ENCODE measurements at places on chromosomes 4 and X.

DNA sequence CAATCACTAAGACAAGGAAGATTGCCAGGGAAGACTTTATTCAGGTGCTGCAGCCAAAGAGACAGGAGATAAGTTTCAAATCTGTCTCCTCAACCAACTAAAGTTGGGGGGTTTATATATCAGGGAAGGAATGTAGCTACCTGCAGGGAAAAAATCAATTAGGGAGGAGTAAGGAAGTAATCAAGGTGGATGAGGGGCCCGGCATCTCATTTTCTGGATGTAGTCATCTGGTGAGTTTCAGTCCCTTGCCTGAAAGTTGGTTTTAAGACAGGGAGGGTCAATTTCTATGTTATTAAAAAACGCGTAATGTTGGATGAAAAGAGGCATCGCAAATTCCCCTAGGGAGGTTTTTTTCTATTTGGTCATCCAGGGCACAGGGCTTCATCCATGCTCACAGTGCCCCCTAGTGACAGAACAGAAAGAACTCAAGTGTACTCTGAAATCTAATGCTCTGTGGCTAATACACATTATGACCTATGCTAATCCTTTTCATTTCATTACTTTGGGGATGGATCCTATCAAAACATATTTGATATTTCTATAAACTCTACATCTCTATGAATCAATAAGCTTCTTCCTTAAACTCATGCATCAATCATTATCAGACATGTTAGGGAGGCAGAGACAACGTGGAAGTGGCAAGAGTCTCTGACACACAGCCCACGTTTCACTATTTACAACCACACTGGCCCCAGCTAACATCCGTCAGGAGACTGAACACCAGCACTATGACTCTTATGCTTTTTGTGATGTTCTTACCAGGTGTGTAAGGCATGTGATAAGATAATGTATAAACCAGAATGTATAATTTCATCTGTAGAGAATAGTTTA lies 1577.0 kb upstream of the TENM3 start:
- peak; percentile 11 for DNase-seq

DNA sequence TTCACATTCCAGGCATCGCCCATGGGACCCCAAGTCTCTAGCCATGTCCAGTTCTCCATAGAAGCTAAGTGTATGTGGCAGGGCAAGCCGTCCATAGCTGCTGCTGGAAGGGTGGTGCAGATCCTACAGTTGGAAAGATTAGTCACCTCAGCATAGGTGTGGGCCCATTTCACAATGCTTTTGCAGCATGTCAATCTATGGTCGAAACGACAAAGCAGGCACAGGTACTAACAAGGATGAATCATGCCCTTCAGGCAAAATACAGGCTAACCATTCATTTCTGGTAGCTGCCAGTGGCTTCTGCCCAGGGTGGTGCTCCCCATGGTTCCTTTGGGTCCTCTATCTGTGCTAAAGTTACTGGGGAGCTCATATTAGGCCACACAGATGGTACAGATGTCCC lies 225.2 kb downstream of the ADGRL3 start:
- DNase-seq, result no peak

DNA sequence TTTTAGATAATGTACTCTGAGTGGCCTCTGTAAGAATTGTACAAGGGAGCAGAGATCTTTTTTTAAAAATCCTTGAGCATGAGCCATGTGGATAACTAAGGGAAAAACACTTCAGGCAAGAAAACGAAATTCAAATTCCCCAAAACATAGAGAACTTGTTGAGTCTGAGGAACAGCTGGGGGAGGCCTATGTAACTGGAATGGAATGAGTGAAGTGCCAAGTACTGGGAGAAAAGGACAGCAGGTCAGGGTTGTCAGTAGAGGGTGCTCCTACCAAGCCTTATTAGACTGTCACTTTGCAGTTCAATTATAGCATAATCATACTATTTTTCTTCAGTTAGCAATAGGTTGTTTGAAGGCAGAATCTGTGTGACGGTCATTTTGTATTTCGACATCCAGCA lies 135.1 kb downstream of the ARHGAP6 start:
- DNase-seq, result no peak

DNA sequence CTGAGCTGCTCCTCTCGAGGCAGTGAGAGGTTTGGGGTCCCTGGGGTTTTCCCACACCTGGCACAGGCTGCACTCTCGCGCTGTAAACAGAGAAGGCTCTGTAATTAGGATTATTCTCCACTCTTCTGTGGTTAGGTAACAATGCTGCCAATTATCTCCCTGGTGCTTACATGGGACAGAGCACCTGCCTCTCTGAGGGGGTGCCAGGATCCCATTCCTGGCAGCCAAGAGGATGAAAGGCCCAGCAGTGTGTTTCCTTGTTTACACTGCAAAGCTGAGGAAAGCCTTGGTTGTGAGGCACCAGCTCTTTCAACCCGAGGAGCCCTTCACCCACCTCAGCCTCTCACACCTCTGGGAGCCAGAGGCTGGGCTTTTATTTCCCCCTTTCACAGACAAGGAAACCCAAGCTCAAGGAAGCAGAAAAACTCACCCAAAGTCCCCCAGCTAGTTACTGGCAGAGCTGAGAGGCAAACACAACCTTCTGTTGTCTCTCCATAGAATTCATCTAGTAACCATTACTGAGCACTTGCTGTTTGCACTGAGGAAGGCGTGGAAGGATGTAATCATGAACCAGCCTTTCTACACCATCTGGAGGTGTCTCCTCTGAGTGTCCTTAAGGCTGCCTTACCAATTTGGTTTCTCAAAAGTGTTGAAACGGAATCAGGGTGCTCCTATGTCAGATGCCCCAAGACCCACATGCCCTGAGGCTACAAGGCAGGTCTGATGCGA lies 39.7 kb upstream of the PROM1 start:
- DNase-seq, result peak; percentile 28

- no peak for DNase-seq
These were observed 3.2 kb downstream of the THAP9 start for GRCh38 chr4:82903737-82904136.

DNA sequence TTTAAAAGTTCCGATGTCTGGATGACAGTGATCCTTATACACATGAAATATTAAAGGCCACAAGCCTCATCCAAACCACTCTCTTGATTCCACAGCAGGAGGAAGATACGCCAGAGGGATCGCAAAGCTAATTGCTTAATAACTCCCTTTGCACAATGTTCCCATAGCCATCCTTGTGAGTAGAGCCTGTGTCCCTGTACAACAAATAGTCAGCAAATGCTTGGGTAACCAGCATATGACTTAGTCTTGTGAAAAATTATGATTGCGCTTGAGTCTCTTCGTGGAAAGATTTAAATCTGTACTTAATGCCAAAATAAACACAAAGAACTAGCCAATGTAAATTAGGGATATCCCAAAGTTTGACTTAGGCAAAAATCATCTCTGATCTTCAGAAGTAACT lies 31.5 kb downstream of the SLC9A7 start:
- DNase-seq, result peak; percentile 78

- peak; percentile 72 for DNase-seq
These were observed 125.2 kb downstream of the NHS start for GRCh38 chrX:17500145-17500579.

GRCh38 chrX:122238801-122239200 lies 945.3 kb upstream of the GRIA3 start:
- no peak for DNase-seq

GRCh38 chrX:10159145-10159468 lies 2.3 kb downstream of the CLCN4 start:
- no peak for DNase-seq

DNA sequence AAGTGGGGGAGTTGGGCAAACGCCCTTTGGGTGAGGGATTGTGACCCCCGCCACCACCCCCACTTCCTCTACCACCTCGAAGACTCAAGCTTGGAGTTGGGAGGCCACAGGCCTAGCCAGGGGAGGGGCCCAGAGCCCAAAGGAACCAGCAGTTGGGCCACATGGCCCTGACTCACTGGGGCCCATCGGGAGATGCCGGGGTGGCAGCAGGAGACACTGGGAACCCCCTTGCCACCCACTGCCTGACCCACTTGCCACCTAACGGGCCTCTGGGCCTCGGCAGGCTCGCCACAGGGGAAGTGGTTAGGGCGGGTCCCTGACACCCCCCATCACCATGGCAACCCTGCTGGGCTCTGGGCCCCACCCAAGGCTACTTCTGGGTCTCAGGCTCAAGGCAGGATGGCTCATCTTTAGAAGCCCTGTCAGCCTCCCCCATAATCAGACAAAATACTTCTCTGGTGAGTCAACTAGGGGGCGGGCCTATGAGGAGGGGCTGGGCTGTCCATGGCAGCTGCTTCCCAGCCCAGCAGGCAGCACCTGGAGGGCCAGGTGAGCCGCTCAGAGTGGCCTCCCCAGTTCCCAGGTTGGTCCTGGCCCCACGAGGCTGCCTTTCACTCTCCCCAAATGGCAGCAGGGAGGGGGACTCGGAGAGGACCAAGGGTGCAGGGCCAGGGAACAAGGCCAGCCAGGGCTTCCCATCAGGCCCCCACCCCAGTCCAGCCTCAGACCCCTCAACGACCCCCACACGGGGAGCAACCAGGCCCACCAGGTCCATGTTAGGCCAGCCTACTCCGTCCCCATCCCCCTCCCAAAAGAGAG lies 5.6 kb downstream of the FLNA start:
- DNase-seq, result no peak

DNA sequence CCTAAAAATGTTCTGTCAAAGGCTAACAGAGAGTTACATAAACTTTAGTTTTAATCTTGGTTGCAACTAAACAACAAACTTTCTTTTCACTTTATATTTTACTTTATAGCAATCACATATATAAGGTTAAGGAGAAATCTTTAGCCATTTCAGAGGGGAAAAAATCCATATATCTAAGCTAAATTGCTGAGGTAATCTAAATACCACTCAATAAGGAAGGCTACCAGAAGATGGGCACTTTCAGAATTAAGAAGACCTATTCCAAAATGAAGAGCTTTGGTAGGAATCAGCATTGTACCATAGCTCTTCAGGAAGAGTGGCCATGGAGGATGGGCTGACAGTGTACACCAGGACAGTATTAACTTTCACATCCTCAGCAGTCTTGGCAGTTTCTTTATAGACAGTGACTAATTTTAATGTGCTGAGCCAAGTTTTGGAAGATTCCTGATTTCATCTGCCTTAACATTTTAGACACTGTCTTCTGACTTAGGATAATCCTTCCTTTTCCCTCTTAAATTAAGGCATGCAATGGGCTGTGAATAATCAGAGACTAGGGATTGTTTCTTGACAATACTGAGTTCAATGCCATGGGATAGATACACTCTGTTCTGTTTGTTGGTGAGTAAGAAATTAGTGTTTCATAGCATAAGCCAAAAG lies 7.1 kb downstream of the FAT4 start:
- no peak for DNase-seq

- no peak for DNase-seq
These were observed 134.9 kb downstream of the SLC4A4 start for GRCh38 chr4:71473541-71474240.

DNA sequence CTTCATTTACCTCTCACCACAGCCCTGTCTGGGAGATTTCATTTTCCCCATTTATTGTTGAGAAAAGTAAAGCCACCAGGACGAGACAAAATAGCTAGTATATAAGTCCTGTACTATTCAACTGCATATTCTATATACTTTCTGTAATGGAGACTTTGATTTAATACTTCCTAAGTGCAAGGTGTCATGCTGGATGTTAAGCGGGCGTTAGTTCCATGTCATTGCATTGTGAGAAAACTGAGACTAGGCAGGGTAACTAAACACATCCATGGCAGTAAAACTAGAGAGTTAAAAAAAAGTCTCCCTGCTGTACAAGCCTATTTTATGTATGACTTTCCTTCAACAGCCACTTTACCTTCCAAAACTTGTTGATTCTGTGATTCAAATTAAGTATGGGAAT lies 969.6 kb downstream of the STIM2 start:
- DNase-seq, result no peak

- no peak for DNase-seq
These were observed 2.7 kb upstream of the NKX6-1 start for GRCh38 chr4:84501721-84502267.

DNA sequence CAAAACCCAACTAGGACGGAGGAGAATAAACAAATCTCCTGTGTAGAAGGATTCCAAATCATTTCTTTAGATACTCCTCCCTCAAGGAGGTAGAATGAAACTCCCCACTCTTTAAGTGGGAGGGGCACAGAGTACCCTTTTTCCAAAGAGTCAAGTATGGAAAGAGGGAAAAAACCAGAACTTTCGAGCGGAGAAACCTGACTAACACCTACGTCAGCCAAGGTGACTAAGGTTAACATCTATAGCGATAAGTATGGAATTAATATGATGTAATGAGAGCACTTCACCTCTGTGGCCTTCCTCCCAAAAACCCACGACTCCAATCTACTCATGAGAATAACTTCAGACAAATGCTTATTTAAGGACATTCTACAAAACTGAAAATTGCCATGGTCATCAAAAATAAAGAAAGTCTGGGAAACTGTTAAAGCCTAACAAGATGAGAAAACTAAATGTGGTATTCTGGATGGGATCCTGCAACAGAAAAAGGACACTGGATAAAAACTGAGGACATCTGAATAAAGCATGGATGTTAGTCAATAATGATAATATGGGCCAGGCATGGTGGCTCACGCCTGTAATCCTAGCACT lies 157.0 kb upstream of the MAP3K15 start:
- no peak for DNase-seq

- DNase-seq, result no peak
These were observed 18.0 kb upstream of the CLCN4 start for GRCh38 chrX:10138726-10139125.

GRCh38 chr4:81314196-81314896 lies 99.3 kb upstream of the PRKG2 start:
- DNase-seq, result peak; percentile 15

DNA sequence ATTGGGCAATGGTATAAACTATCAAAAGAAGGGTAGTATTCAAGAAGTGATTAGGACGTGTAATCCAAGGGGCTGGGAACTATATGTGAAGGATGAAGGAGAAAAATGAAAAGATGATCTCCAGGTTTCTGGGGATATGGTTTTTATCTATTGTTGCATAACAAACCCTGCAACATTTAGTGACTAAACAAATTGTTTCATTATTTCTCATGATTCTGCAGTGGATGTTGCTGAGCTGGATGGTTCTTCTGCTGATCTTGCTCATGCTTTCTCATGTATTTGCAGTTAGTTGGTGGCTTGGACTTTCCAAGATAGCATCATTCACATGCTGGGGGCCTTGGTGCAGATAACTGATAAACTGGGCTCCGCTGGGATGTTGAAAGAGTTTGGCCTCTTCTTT lies 29.1 kb downstream of the PHOX2B start:
- DNase-seq, result no peak

- peak; percentile 0 for DNase-seq
These were observed 434.2 kb downstream of the PPARGC1A start for GRCh38 chr4:23455456-23456158.

All from LNCaP clone FGC (cell line).